ENCODE measurements at places on chromosomes 2 and 18.

- no peak for DNase-seq
Observed at GRCh38 chr18:4068552-4069158, 386.5 kb downstream of the DLGAP1 start.

GRCh38 chr2:101622210-101623030 is 75.1 kb upstream of the MAP4K4 start:
- DNase-seq, result no peak

GRCh38 chr2:202104286-202104870 is 31.3 kb downstream of the KIAA2012 start:
- DNase-seq, result no peak

DNA sequence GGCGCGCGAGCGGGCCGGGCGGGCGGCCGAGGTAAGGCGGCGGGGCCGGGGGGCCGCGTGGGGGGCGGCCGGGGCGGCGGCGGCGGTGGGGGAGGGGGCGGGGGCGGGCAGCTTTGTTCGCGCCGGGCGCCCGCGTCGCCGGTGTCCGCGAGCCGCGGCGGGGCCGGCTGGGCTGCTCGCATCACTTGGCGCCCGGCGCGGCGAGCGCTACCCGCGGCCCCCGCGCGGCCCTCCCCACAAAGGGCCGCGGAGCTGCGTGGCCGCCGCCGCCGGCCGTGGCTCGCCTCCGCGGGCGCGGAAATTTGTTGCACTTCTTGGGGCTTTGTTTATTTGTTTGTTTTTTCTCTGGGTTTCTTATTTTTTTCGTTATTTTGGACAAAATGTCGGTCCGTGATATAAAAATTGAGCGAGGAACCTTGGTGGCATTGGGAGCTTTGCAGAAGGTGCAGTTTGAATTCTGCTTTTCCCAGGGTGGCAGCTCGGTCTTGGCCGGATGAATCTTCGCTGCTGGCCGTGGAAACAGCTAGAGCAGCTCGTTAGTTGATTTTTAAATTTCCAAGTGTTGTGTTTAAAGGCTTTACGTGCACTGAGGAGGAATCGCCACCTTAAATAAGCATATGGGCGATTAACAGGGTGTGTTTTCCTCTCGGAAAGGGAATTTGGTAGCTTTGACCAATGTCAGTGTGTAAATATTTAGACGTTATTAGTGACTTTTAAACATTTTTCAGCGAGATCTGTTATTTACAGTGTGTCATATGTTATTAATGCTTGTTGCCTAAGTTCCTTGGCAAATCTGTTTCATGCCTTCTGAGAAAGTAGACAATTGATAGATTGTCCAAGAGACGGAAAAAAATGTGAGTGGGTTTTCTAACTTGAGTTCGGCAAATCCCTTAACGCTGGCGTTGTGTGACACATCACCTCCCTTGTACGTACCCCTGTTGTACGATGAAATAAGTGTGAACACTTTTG is 822 bp downstream of the UBE2E3 start:
- DNase-seq, result peak; percentile 3

GRCh38 chr2:185618625-185619024 is 120.0 kb upstream of the FSIP2 start:
- DNase-seq, result no peak

DNA sequence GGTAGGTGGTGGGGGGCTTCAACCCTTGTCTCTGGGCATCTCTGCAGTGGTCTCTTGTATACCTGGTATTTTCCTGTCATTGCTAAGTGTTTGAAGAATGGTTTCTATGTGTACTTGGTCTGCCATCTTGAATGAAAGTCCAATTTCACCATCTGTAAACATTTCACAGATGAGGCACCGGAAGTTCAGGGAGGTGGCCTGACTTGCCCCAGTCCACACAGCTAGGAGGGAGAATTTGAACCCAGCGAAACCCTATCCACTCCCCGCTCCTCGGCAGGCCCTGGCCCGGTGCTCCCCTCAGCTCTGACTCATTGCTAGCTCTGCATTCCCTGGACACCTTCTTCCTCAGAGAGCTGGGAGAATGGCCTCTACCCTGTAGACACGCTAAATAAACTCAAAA is 30.5 kb downstream of the ZAP70 start:
- DNase-seq, result no peak

DNA sequence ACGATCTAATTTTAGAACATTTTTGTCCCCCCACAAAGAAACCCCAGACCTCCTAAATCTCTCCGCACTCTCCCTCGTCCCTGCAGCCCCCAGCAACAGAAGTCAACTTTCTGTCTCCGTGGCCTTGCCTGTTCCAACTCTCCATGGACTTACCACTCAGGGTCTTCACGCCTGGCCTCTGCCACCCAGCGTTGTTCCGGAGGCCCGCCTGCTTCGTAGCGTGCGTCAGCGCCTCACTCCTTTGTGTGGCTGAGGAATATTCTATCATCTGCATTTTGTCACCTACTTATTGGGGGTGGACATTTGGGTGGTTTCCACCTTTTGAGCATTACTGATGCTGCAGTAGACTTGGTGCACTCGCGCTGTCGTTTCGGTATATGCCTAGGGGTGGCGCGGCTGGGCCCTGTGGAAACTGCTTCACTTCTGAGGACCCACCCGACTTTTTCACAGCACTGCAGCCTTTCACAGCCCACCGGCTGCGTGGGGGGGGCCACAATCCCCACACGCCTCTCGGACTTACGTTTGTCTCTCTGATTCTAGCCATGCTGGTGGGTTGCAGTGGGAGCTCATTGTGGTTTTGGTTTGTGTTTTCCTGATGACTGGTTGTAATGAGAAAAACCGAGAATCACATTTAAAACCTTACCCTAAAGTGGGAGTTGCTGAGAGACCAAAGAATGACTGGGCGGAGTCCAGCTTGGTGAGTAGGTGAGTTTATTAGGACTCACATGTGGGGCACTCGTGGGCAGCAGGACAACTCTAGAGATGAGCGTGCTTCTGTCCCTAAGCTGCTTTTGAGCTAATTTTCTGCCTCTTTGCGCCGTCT is 1.4 kb upstream of the HSBP1L1 start:
- DNase-seq, result no peak

GRCh38 chr2:189261431-189261841 is 81.9 kb upstream of the COL5A2 start:
- no peak for DNase-seq

- no peak for DNase-seq
Observed at GRCh38 chr18:67143028-67143427, 373.5 kb downstream of the DSEL start.

GRCh38 chr2:57598551-57598950 is 448.1 kb upstream of the VRK2 start:
- DNase-seq, result no peak

DNA sequence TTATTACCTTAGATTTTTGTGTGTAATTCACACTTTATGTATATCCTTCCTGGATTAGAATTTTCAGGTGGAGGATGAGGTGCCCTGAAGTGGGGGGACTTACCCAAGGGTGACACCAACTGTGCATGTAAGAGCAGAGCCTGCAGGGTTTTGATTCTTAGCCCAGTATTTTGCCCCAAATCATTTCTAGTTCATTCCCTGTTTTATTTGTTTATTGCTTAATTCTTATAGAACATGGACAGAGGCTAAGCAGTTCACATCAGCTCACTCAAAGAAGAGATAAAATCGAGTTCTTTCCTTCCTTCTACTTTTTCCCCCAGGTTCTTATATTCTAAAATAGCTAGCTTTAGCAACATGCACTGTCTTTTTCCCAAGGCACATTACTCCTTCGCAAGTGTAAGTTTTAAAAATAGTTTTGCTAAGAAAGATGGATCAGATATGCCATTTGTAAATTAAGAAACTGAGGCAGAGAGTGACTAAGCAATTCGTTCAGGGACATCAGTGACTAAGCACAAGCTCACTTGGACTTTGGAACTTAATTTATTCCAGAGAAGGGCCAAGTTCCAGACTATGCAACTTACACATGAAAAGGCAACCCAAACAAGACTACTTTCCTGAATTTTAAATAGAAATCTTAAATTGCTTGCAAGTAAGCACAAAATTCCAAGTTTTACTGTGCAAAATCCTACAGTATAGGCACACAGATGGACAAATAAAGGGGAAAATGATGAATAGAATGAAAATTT is 427.9 kb upstream of the POU3F3 start:
- no peak for DNase-seq

- DNase-seq, result no peak
Observed at GRCh38 chr2:134301099-134301927, 47.4 kb downstream of the MGAT5 start.

- no peak for DNase-seq
Observed at GRCh38 chr2:135662088-135662487, 79.6 kb upstream of the UBXN4 start.

DNA sequence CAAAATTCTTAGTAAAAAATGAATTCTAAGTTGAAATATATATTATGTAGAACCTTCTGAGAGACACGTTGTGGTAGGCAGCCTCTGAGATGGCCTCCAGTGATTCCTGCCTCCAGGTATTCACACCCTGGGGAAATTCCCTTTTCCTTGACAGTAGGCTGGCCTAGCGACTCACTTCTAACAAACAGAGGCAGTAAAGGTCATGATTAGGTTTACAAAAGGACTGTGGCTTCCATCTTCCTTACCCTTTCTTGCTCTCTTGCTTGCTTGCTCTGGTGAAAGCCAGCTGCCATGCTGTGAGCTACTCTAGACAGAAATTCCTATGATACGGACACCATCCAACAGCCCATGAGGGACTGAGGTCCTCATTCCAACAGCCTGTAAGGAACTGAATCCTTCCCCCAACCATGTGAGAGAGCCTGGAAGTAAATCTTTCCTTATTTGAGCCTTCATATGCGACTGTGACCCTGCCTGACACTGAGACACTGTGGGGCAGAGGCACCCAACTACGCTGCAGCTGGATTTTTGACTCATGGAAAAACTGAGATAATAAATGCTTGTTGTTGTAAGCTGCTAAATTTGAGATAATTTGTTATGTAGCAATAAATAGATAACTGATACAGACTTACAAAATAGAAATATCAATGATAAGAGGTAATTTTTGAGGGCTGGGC is 32.7 kb upstream of the SERTAD2 start:
- DNase-seq, result no peak

- peak; percentile 29 for DNase-seq
Observed at GRCh38 chr2:37324786-37325624, at the start of gene PRKD3. PRKD3 (minus strand) TSS chr2:37324833; CDS start chr2:37316524, 8,309 bp downstream.

GRCh38 chr2:168044176-168044575 is 203.2 kb downstream of the STK39 start:
- no peak for DNase-seq

GRCh38 chr18:2513616-2514015 is 57.7 kb downstream of the METTL4 start:
- DNase-seq, result no peak

DNA sequence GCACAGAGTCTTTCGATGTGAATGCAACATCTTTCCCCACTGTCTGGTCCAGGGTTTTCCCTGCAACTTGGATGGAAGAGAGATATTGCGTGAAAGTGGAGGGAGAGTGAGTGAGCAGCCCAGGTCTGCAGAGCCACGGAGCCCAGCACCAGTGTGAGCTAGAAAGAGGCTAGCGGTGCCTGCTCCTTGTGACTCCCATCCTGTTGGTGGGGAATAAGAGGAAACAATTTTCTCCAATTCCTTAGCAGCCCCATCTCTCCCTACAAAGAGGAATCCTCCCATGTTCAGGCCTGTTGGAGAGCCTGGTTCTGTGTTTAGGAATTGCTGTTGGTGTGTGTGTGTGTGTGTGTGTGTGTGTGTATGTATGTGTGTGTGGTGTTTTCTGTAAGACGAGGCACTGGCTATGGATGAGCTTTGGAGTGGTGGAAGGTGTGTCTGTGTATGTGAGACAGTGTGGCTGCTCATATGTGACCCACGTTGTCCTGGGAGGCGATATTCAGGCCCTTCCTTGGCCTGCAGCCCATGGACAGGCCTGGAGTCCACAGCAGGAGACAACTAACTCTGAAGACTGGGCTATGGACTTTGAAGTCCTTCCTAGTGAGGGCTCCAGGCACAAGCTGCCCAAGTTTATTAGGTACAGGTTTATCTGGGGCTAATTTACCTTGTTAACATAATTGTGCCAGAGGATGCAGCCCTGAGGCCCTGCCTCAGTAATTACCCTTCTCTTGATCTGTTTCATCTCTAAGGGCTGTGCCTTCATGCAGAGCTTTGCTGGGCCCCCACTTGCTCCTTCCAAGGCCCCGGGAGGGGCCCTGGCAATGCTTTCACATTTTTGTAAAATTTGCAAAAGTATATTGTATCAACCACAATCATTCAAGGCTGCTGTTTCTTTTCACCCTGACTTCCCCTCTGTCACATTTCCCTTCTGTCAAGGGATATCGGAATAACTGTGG is 88.6 kb upstream of the HAAO start:
- no peak for DNase-seq

DNA sequence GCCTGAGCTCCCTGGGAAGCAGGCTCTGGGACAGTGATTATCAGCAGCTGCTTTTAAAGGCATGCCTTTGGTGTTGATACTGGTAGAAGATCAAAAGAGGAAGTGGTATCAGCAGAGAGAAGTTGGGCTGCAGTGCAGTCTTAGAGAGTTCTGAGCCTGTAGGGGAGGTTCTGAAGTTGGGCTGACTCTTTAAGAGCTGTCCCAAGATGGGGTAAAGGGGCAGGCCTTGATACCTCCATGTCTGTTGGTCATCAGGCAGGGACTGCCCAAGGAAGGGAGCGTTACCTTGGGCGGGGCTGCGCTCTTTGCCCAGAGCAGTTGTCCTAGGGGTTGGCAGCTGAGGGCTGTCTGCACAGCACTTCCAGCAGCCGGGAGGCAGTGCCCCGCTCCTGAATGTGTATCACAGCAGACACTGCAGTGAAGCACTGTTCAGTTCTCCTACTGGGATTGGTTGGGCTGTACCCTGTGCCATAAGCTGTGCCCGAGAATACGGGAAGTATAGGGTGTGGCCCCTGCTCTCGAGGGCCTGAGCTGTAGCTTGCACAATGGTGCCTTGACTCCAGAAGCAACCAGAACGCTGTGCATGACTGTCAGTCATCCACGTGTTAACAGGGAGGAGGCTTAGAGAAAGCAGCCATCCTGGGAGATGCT is 177.0 kb downstream of the CTIF start:
- no peak for DNase-seq

- no peak for DNase-seq
Observed at GRCh38 chr2:130864830-130865800, 28.4 kb downstream of the ARHGEF4 start.

DNA sequence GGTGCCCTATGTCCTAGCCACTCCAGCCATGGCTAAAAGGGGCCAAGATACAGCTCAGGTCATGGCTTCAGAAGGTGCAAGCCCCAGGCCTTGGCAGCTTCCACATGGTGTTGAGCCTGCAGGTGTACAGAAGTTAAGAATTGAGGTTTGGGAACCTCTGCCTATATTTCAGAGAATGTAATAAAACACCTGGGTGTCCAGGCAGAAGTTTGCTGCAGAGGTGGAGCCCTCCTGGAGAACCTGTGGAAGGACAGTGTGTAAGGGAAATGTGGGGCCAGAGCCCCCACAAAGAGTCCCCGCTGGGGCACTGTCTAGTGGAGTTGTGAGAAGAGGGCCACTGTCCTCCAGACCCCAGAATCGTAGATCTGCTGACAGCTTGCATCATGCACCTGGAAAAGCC is 74.1 kb downstream of the SMIM21 start:
- no peak for DNase-seq

GRCh38 chr2:231707927-231708772 is at the start of gene PTMA:
PTMA (plus strand) TSS chr2:231708525; CDS start chr2:231708707, 182 bp downstream.
- DNase-seq, result peak; percentile 98

DNA sequence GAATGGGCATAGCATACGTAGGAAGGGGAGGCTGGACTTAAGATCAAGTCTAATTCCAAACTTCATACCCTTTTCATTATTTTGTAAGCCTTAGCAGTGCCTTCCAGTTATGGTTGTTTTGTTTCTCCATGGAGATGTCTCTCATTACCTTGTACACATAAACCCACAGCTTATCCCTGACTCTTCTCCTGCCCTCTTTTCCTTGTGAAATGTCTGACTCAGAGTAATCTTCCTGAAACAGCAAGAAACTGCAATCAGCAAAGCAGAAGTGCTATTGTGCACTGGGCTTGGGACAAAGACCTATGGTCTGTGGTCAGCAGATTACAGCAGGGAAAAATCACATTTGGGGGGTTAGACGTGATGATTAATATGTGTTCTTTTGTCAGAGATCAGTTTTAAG is 176.7 kb downstream of the IKZF2 start:
- no peak for DNase-seq

Measured in stimulated activated CD8-positive, alpha-beta memory T cell treated with anti-CD3 and anti-CD28 coated beads, Interleukin-15, amount 100 ng/mL, for 24 hours (primary cell).